ENCODE measurements at places on chromosomes 4 and X.

GRCh38 chr4:24265989-24266388, 318.4 kb downstream of the DHX15 start:
- no peak for DNase-seq

DNA sequence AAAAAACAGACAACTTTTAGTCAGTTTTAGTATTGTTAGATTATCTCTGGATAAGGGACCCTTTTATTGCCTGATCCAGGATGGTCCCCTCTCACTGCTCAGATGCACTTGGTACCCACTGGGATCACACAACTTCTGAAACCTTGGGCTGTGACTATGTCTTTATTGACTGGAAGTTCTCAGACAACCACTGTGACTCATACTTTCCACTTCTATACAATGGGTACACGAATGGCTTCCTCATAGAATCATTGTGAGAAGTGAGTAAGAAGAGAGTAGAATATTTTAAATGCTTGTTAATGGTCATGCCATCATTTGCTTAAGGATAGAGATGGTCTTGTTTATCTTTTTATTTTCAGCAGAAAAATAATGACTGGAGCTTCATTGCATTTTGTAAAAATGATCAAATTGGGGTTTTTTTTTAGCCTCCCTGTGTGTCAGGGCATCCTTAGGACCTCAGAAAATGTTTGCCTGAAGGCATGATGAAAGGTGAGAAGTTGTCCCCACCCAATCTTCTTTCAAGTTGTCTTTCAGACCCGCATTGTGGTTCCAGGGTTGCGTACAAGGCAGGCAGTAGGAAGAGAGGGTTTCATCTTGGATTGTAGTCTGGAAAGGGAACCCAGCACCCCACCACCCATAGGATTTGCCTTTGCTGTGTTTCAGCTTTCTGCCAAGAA, 115.1 kb downstream of the CPEB2 start:
- DNase-seq = no peak

DNA sequence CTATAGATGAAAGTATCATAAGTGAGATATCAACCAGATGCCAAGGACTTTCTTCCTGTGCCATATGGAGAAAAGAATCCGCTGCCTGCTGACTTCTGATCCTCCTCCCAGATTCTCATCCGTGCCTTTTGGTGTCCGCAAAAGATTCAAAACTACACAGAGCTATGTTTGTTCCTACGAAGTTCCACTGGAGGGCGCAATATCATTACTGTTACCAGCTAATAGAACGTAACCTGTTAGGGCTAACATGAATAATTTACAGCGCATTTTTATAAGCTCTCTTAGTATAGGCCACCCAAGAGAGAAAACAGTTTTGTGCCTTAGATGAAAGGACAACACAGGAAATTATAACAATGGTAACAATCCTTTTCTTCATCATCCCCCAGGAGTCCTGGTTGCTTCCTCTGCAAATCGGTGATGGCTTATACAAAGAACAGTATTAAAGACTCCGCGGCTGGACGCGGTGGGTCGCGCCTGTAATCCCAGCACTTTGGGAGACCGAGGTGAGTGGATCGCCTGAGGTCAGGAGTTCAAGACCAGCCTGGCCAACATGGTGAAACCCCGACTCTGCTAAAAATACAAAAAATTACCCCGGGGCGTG, 22.8 kb upstream of the CENPVL3 start:
- peak; percentile 41 for DNase-seq

DNA sequence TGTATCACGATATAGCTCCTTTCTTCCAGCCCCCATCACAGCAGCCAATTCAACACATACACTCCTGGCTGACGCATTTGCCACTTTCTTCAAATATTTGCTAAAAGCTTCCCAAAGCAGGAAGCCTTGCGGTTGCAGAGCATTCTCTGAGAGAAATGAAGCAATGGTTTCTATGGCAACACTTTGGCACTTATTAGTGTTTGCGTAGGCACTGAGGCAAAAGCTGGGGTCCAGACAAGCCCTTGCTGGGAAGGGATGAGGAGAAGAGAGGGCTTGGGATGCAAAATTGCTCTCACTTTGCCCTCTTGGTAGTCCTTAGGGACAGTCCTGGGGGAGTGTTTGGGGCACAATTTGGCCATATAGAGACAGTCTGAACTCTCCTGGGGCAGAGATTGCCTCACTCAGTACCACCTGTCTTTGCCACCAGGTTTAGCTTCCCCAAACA, 55.0 kb upstream of the PAK3 start:
- DNase-seq = no peak

GRCh38 chrX:69101683-69102251, 63.5 kb downstream of the PJA1 start:
- DNase-seq = no peak

DNA sequence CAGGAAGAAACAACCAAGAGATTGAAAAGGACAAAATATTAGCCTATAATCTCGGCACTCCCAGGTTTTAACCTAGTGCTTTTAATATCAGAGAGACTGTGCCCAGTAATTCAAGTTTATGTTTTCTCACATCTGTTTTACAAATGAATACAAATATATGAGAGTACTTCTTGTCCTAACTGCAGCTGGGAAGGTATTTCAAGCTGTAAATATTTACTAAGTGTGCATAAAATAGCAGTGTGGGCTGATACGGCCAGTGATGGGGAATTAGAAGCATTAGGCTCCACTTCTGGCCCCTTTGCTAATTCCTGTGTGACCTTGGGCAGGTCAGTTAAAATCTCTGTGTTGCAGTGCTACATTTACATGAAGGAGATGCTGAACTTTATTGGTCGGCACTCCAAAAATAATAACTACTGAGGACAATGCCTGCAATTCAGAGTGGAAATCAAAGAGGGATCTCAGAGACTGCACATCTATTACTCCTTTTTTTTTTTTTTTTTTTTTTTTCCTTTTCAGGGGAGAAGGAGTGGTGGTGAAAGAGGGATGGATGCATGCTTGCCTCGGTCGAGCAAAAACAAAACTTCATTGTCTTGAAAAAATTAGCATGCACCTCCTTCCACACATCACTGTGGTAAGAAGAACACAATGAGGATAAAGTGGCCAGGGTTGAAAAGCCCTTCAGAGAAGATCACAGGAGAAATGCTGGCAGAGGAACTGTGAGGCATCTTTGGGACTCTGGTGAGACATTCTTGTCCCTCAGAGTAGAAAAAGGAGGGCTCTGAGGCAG, 44.6 kb upstream of the LNX1 start:
- DNase-seq = no peak

DNA sequence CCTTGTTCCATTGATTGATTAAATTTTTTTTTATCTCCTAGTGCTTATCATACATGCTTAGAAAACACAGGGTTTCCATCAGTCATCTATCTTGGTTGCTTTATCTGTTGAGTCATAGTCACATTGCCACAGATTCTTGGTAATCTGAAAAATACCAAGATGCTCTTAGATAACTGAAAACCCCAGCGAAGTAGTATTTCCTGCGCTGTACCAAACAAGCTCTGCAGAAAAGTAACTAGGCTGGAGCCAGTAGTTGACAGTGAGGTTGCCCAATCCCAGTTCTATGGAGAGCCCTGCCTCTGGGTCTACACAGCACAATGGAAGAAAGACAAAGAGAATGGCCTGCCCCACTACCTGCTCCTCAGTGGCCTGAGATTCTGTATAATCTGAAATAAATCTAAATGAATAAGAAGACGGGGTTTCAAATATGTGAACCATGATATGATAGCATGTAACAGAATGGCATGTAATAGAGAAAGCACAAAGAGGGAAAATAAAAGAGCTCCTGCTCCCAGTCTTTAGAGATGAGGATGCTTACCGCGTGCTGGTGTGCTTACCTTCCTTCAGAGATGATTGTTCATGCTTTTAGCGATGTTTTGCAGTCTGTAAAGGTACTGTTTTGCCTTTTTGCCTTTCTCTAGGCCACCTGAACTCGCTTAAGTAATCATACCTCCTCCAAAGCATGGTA, 55.3 kb upstream of the RAPGEF2 start:
- DNase-seq = no peak

DNA sequence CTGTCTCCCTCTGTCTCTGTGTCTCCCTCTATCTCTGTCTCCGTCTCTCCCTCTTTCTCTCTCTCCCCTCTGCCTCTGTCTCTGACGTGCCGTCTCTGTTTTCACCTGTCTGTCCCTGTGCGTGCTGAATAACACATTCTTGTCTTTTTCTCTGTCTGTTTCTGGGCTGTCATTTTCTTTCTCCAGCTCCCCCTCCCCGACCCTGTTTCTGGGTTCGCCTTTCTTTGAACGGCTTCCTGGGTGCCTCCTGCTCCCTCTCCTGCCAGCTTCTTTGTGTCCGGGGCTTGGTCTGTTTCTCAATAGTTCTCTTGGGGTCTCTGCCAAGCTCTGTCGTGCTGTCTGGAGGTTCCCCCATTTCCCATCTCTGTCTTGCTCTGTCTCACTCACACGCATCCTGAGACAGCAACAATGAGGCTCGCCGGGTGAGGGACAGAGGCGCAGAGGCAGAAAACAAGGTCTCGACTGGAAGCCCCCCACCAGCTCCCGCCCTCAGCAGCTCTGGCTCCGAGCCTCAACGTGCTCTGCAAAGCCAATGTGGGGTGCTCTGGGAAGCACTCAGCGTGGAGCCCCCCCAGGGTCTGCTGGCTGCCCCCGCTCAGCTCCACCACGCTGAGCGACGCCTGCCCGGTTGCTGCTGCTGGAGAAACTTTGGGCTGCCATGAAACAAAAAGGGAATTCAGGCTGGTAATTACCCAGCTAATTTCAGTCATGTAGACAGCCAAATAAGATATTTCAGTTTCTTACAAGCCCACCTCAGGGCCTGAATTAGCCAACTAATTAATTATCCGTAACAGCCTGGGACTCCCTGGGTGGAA, 3.4 kb downstream of the CPLX1 start:
- DNase-seq = no peak

DNA sequence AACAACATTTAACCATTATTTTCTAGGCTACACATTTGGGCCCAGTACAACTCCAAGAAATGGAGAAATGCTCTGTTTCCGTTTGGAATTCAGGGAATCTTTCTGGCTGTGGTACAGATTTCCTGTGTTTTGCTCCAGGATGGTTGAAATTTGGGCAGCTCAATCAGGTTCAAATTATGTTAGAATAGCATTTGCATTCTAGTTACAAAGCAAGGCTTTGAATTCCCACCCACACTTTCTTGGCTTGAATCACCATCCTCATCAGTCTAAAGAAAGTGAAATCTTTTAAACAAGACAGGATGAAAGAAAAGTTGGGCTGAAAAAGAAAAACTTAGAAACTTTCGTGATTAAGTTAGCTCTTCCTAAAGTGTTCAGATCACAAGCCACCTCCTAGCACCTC, 98.1 kb upstream of the VCX3B start:
- no peak for DNase-seq

DNA sequence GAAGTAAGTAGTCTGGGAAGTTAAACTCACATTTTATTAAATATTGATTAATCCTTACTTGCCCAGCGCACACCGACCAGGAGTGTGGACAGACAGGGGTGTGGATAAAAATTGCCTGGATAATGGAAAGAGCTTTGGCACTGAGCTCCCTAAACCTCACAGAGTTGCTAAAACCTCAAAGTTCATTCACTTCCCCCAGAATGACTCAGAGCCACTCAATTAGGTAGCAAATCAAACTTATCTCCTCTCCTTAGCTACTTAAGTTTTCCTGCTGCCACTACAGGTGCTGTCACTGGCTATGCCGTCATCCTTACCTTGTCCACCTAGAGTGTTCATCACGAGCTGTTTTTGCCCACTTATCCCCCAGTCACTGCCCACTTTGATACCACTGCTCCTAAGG, 27.0 kb upstream of the MID1IP1 start:
- no peak for DNase-seq

GRCh38 chr4:186137196-186137794, 32.8 kb downstream of the FAM149A start:
- no peak for DNase-seq

GRCh38 chr4:155478336-155478835, 101.6 kb upstream of the MAP9 start:
- no peak for DNase-seq

- DNase-seq = no peak
These were observed 306.5 kb upstream of the LDB2 start for GRCh38 chr4:17204908-17205307.

GRCh38 chr4:17964576-17964975, 57.0 kb downstream of the LCORL start:
- DNase-seq = no peak

DNA sequence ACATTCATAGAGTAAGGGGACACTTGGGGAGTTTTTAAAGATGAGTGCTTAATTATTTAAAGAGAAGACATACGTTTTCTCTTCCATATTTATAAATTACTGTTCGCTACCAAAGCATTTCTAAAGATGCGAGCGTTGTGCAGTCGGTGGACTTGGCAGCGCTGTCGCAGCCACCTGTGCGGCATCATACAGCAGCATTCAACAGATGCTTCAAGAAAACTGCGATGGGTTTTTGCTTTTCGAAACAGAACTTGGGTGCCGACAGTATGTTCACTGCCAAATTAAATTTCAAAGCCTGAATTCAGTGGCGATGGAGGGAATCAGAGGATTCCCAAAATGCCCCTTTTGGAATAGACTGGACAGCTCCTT, 1.6 kb upstream of the HTR2C start:
- DNase-seq = no peak

GRCh38 chr4:89538886-89539285, 231.3 kb upstream of the GPRIN3 start:
- no peak for DNase-seq

- DNase-seq = no peak
These were observed 32.9 kb upstream of the PGM2 start for GRCh38 chr4:37793562-37793961.

DNA sequence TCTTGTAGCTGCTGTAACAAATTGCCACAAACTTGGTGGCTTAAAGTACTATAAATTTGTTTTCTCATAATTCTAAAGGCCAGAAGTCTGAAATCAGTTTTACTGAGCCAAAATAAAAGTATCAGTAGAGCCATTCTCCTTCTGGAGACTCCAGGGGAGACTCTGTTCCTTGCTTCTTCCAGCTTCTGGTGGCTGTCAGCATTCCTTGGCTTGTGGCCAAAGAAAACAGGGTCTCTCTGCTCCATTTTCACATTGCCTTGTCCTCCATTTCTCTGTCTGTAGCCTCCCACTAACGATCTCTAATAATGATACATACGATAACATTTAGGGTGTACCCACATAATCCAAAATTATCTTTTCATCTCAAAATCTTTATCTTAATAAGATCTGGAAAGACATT, 200.4 kb downstream of the MAB21L2 start:
- DNase-seq = no peak

GRCh38 chr4:128241981-128242380, 45.6 kb downstream of the PGRMC2 start:
- DNase-seq = no peak

GRCh38 chrX:103779141-103779789, 2.6 kb downstream of the PLP1 start:
- no peak for DNase-seq

GRCh38 chr4:128379860-128380259, 92.2 kb upstream of the PGRMC2 start:
- DNase-seq = peak; percentile 41

DNA sequence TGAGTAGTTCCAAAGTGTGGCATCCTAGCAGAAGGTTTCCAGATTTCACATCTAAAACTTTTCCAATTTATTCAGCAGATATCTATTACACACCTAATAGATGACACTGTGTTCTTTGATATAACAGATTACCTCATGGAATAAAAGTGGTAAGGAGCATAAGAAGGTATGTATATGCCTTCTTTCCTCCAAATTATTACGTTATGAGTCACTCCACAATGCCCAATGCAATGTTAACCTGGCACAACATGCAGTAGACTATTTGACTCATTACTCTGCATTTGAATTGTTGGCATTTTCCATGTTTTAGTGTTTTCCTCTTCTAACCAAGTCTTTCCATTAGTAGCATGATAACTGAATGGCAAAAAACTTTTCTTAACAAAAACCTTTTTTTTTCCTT, 383.6 kb downstream of the ADGRL3 start:
- DNase-seq = no peak
